KG1 (cell line): ENCODE measurements at places on chromosomes 4 and X.
A peak's percentile ranks its signal among the peaks of the same experiment; 100 is the strongest.

GRCh38 chrX:11426712-11427452 is 133.7 kb downstream of the AMELX start:
- no peak for DNase-seq

GRCh38 chr4:74370912-74371311 is 6.0 kb downstream of the EREG start:
- DNase-seq: no peak

DNA sequence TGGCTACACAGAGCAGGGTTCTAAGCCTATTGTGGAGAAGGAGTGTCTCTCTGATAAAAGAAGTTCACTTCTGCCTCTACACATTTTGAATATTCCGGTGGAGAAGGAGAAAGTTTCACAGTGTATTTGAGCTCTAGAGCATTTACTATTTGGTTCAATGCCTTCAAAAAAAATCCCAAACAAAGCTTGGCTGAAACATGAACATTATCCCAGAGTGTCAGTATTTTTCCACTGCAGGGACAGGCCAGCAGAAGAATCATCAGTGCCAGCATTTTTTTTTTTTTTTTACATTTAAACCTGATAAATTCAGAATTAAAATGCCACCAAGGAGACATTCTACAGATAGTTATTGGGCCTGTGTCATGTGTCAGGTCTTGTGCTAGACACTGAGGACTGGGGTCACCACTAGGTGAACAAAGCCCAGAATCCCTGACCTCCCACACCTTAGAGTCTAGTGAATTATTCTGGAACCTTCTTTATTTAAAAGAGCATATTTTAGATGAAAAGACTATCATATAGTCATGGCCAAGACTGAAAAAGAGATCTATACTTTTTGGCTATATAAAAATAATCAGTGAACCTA is 48.0 kb upstream of the NAP1L5 start:
- DNase-seq: no peak

- no peak for DNase-seq
Measured at GRCh38 chr4:88938138-88938537, 118.8 kb downstream of the FAM13A start.

- peak; percentile 13 for DNase-seq
Measured at GRCh38 chr4:82044141-82044993, 329.4 kb downstream of the HNRNPD start.

GRCh38 chr4:18075823-18076433 is 54.4 kb upstream of the LCORL start:
- DNase-seq: peak; percentile 11

DNA sequence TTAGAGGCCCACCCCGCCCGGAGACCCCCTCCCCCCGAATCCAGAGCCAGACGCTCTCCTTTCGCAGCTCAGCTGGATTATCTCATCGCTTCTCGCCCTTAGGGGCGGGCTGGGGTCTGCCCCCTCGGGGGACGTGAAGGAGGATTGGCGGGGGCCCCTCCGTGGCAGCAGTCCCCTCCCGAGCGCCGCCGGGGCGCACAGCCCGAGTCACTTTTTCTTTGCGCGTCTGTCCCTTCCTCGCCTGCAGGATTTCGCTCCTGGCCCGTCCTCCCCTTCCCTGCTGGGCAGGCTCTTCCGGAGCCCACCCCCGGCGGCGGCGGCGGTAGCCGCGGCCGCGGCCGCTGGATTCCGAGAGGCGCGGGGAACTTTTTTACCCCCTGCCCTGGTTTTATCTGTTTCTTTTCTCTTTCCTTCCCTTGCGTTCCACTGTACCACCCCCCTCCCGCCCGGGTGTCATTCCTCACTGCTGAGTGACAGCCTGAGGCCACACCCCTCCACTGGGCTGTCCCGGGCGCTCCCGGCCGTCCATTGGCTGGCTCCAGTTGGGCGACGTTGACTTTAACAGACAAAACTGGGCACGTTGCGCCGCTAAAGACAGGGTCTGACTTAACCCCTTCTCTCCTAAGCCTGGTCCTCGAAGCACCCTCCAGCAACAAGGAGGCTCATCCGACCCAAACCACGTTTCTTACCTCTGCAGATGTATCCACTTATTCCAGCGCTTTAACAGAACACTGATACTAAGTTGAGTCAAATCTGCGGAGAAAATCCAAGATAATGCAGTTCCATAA is 492 bp upstream of the NKX3-2 start:
- DNase-seq: no peak

GRCh38 chr4:13887010-13887409 is 259.5 kb upstream of the BOD1L1 start:
- no peak for DNase-seq

DNA sequence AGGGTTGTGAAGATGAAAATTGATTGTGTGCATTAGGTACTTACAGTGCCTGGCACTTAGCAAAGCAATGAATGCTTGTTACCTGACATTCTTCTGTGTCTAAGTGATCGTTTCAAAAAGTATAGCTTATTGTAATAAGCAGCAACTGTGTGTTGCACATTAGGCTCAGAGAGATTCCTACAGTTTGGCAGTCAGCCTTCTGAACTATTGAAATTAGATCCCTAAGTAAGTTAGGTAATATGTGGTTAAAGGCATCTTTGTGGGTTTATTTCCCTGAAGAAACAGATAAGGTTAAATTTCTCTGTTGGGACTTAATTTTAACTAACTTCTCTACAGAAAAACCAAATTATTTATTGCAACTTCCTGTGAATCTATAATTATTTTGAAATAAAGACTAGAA is 93.4 kb downstream of the REPS2 start:
- no peak for DNase-seq

DNA sequence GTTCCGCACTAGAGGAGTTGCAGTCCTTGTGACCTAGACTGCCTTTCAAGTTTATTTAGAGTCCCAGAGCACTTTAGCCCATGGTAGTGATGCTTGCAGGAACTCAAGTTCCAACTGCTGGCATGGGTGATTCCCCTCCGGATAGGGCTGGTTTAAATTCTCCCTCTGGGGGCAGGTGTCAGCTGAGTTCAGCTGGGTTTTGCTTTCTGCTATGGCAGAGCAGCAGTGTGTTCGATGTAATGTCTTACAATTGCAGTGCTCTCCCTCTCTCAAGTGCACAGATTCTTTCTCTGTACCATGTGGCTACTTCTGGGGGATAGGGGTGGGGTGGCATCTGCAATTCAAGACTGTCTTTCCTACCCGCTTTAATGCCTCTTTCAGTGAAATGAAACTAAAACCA is 164.8 kb upstream of the ZIC3 start:
- DNase-seq: no peak

DNA sequence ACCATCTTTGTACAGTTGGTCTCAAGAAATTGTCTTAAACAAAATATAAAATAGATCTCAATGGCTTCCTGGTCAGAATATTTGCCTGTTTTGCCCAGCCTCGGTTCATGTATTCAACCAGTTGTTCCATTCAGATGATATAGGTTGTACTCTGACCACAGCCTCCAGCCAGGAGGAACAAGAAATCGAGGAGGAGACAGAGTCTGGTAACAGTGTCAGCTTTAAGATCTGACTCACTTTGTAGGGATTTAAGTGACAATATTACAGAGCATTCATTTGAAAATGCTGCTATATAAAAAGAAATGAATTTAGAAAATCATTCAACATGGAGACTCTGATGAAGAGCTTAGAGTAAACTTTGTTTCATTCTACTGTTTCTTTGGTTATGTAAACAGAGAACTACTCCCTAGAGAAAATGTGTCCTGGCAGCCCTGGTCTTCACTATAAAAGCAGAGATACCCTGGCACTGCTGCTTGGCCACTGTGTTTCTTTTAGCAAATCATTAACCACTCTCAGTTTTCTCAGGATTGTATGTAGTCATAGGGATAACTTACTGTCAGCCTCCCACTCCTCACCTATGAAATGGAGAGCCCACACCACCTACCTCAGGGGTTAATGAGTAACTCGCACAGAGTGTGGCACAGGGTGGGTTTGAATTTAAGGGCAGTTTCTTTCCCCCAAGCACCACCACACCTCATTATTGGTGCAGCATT is 53.5 kb downstream of the PAGE2 start:
- DNase-seq: no peak

- DNase-seq: no peak
Measured at GRCh38 chr4:98653890-98654867, 4.2 kb downstream of the TSPAN5 start.

DNA sequence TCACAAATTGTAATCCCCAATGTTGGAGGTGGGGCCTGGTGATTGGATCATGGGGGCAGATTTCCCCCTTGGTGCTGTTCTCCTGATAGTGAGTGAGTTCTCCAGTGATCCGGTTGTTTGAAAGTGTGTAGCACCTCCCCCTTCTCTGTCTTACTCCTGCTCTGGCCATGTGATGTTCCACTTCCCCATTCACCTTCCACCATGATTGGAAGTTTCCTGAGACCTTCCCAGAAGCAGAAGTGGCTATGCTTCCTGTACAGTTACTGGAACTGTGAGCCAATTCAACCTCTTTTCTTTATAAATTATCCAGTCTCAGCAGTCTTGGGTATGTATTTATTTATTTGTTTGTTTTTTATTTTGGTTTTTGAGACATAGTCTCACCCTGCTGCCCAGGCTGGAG is 143.2 kb downstream of the CPE start:
- no peak for DNase-seq

GRCh38 chr4:47954245-47954644 is 39.9 kb upstream of the NFXL1 start:
- DNase-seq: no peak

DNA sequence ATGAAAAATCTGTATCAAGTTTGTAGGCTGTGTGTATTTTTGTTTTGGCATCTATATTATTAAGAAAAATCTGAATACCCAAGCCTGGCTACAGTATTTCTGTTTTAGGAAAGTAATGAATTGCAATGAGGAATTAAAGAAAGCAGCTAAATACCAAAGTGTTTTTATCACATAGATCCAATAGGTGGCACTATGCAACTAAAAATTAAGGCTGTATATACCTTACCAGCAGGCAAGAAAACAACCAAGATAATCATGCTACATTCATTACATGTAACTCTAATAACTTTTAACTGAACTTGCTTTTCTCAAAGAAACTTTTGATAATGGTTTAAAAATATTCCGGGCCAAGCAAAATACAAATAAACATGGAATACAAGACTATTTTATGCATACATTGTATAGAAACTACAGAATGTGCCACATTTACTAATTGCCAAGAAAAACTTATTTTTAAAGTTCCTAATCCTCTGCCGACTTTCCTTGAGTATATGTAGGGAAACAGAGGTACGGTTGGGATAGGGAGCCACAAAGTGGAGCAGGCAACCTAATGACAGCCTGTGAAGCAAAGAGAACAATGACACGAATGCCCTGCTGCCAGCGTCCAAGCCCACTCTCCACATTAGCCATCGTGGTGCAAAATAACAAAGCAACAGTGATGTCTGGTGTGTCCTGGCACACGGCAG is 63.7 kb downstream of the SEC24D start:
- peak; percentile 6 for DNase-seq

DNA sequence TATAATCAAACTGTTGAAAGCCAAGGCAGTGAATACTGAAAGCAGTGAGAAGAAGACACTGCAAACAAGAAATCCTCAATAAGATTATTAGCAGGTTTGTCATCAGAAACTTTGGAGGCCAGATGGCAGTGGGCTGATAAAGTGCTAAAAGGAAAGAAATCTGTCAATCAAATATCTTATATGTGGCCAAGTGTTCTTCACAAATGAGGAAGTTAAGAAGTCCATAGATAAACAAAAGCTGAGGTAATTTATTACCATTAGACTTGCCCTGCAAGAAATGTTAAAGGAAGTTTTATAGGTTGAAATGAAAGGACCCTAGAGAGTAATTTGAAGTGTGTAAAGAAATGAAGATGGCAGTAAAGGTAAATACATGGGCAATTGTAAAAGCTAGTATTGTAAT is 586.6 kb downstream of the RAPGEF2 start:
- DNase-seq: no peak

- DNase-seq: no peak
Measured at GRCh38 chr4:114857831-114858230, 255.6 kb downstream of the NDST4 start.
